ENCODE measurements at places on chromosomes 13 and 19.

DNA sequence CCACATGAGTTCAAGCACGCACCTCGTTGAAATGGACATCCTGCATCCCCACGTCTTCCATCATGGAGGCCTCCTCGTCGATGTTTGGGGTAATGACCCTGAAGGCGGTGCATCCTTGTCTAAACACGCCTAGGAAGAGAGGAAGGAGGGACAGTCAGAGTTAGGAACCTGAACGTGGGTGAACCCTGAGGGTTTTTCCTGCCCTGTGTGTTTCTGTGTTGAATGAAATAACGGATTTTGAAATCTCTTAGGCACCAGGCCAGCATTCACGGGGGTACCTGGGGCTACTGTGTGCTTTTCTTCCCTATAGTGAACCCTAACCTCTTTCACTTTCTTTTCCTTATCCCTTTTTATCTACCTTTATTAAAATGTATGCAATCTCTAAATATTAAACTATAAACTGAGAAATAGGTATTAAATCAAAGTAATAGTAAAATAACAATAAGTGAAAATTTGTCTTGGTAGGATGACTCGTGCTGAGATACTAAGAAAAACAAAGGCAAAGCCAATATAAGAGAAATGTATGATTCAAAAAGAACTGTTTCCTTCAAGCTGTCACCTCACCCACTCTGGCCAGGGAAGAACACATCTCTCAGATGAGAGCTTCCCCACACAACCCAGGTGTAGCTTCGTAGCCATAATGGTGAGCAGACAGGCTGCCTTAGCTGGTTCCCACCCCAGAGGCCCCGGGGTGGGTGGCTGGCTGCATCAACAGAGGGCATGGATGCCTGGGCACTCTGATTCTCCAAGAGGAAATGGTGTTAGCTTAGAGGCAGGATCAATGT lies 72.1 kb upstream of the SLC15A1 start:
- no peak for DNase-seq

DNA sequence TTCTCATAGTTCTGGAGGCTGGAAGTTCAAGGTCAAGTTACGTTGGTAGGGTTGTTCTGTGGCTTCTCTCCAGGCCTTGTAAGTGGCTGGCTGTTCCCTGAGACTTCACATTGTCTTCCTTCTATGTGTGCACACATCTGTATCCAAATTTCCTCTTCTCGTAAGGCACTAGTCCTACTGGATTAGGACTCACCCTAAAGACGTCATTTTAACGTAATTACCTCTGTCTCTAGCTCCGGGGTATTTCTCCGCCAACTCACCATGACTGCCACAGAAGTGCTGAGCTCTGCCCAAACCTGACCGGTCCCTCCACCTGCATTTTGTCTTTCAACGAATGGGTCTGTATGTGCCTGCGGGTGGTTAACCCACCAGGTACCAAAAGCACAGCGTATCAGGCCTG lies 8.7 kb upstream of the SYDE1 start:
- DNase-seq, result no peak

DNA sequence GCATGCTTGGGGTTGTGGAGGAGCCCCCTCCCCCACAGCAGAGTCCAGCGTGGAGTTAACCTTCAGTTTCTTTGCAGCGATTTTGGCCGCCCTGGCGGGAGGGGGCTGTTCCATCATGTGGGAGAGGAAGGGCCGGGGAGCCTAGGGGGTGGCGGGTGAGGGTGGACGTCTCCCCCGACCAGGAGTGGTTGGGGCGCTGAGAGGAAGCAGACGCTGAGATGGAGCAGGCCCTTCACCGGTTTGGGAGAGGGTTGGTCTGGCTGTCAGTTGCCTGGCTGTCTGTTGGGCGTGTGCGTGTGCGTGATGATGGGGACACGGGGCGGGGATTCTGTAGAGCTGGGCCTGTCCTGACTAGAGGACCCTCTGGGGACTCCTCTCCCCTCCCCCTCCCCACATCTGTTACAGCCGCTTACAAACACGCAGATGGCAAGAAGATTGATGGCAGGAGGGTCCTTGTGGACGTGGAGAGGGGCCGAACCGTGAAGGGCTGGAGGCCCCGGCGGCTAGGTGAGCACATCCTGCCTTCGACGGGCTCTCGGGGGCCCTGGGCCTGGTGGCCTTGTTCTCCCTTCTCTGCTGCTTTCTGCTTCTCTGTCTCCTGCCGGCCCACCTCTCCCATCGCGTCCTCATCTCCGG lies 9.8 kb upstream of the LIN7B start:
- no peak for DNase-seq

DNA sequence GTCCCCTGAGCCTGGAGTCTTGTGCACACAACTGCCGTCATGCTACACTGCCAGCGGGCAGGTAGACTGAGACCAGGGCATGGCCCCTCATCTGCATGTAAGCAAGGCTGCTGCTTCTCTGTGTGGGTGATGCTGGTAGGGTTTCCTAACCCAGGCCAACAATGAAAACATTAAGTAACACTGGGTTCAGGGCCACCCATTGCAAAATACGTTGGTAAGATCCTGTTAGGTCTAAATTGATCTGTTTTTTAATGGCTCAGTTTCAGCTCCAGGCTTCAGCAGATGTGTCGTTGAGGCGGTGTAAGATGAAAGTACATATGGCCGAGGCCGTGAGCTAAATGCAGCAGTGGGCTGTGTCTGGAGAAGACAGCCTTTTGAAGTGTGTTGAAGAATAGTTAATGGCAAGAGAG lies 383.4 kb downstream of the IRS2 start:
- no peak for DNase-seq

DNA sequence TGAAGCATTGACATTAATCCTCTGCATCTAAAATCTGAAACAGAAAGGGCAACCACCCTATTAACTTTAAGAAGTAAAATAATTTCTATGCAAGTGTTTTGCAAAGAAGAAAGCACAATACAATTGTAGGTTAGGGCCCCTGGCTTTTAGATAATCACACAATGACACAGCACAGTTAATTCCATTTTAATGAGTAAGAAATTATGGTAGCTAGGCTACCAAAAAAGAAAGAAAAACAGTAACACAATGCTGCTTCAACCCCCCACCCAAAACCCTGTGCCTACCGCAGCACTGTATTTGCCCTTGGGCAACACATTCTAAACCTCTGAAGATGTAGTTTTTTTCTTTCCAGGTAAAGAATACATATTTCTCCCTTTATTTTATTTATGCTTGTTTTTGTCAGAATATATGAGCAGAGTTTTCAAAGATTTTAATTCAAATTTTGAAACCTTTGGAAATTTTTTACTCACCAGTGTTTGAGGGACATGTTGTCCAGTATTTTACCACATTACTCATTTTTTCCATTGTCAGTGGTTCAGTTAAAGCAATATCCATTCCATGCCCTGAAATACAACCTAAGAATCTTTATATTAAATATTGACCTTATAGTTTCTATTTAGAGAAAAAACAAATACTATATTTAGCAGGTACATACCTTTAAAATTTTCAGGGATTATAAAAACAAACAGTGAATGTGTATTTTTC lies 21.1 kb downstream of the SOHLH2 start:
- DNase-seq, result no peak
